C1 segment of cervical spinal cord (tissue), 14 donors: ENCODE measurements at places on chromosomes 7 and 10.

GRCh38 chr10:120949609-120950031 is 98.5 kb downstream of the WDR11 start:
- DNase-seq = no peak

DNA sequence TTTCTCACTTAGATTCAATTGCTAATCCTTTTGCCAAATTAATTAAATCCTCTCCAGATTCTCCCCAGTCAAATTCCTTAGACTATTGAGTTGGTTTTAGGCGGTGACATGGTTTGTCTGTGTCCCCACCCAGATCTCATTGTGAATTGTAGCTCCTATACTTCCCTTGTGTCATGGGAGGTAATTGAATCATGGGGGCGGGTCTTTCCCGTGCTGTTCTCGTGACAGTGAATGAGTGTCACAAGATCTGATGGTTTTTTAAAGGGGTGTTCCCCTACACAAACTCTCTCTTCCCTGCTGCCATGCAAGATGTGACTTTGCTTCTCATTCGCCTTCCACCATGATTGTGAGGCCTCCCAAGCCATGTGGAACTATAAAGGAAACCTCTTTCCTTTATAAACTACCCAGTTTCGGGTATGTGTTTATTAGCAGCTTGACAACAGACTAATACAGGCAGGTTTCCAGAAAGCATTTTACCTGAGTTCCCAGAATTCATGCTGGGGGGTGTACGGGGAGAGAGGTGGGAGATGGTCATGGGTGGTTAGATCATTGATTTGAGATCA is 44.7 kb upstream of the GARS1 start:
- no peak for DNase-seq

DNA sequence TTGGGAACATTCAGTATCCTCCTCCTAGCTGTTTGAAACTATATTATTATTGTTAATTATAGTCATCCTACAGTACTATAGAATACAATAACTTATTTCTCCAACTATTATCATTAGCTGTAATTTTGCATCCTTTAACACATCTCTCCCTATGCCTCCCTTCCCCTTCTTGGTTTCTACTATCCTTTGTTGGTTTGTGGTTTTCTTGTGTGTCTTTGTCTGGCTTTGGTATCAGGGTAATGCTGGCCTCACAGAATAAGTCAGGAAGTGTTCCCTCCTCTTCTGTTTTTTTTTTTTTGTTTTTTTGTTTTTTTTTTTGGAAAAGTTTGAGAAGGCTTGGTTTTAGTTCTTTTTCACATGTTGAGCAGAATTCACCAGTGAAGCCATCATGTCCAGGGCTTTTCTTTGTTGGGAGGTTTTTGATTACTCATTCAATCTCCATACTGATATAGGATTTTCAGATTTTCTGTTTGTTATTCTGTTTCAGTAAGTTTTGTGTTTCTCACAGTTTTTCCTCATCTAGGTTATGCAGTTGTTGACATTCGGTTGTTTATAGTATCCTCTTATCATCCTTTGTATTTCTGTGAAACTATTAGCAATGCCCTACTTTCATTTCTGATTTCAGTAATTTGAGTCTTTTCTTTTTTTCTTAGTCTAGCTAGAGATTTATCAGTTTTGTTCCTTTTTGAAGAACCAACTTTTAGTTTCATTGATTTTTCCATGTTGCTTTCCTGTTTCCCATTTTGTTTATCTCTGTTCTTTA is 21.6 kb downstream of the C1GALT1 start:
- no peak for DNase-seq

GRCh38 chr10:972763-973162 is 15.5 kb upstream of the GTPBP4 start:
- DNase-seq = no peak

DNA sequence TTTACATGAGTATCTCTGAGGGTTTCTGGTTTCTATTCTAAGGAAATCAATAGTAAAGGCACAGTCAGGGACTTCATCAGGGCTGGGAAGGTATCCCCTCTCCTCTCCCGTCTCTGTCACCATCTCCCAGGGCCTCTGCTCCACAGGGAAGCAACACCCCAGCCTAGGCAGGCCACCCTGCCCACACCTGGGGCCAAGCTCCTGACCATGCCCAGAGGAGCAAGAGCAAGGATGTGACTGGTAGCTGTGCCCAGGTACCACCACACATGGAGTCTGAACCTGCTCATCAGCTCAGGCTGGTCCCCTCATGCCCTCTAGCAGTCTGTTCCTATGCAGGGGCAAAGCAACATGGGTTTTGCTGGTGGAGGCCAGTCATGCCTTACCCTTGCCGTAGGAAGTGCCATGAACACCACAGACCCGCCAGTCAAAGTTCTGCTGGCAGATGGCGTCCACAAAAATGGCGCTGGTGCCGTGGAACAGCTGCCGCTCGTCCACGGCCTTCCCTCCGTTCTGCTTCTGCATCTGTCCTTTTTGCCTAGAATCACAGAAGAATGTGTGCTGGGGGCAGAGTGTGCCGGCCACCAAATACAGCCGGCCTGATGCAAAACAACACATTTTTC is 36.8 kb downstream of the PARP12 start:
- no peak for DNase-seq

DNA sequence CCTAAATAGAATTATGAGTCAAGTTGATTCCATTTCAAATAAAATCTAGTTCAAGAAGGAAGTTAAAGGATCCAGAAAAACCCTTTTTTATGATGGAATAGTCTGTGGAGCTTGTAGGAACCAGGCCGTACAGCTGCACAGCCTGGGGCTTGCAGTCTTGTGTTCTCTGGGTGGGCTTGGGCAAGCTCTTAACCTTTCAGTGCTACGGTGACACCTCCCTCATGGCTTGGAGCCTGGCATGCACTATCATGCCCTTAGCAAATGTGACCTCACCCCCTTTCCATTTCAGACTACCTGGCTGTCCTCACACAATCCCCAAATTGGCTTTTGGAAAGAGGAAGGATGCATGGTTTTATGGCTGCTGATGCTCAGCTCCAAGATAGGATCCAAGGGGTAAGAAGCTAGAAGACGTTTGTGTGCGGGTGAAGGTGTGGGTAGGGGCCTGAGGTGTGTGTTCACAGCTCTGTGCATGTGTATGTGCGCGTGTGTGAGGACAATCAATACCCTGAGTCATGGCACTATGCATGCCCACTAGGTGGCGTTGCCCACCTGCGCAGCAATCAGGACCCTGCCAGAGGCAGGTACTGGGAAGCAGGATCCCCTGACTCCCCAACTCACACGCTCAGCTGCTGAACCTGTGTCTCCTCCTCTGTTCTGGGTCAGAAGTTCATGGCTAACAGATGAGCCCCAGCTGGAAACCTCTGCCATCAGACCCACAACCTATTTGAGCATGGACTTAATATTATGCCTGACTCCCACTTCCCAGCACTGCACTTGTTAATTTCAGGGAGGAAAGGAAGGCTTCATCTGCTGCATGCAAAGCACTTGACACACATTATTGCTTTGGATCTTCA is 113.4 kb downstream of the PTPN20 start:
- DNase-seq = no peak

DNA sequence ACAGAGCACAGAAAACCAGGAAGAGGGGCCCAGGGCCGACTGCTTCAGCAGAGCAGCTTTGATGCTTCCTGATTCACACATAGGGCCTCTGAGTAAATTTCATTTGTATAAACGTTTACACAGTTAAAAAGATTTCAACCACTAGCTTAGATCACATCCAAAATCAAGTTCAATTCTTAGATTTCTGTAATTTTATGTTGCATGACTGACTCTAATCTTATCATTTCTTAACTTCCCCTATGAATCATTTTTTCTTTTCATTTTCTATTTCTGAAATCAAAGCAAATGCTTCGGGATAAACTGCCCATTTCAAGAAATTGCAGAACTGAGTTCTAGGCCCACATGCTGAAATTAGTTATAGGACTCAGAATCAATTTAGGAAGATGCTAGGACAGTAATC is 224.7 kb downstream of the INHBA start:
- no peak for DNase-seq

- no peak for DNase-seq
Measured at GRCh38 chr7:92794391-92794790, 42.0 kb downstream of the CDK6 start.

DNA sequence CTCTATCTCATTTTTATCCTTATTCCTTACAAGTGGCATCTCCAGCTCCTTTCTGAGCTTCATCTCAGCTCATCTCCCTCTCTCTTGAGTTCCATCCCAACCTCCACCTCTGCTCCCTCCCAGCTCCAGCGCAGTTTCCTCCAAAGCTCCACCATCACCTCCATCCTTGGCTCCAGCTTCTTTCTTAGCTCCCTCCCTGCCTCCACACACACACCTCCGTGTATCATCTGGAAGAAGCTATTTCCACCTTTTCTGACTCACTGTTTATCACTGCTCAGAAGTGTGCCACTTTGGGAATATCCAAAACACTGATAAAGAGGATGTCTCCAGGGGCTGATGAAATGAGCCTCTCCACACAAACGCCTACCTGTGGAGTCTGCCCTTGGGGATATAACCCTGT is 481.4 kb downstream of the PTPRN2 start:
- DNase-seq = no peak

- DNase-seq = no peak
Measured at GRCh38 chr10:86952106-86952505, 5.3 kb downstream of the MMRN2 start.

DNA sequence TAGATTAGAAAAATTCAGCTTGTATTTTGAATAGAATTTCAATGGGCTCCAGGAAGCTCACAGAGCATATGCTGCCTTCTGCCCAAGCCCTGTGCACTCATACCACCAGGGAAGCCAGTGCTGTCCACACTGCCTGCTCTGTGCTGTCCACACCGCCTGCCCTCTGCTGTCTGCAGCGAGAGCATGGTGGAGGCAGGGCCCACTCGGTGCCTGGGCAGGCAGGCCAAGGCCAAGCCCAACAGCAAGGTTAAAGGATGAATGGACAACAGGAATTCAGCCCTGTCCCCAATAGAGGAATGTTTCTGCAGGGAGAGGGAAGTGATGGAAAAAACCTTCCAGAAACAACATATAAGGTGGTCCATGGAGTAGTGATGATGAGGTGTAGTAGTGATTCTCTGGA is 146.8 kb downstream of the GFRA1 start:
- no peak for DNase-seq

GRCh38 chr10:132408367-132408781 is 11.4 kb downstream of the PWWP2B start:
- DNase-seq = no peak

GRCh38 chr10:71999360-72000072 is 35.3 kb downstream of the CHST3 start:
- no peak for DNase-seq

DNA sequence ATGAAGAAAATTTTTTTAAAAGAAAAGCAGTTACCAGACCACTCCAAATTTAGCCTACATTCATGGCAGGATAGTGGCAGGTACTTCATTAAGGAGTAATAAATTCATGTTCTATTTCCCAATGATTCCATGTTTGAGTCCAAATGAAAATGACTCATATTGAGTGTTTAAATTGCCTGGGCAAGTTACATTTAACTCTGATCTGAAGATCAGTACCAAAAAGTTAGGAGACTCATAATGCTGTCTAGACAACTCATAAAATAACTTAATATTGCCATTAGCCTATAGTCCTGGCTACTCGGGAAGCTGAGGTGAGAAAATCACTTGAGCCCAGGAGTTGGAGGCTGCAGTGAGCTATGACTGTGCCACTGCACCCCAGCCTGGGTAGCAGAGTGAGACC is 13.0 kb downstream of the BRAF start:
- no peak for DNase-seq

DNA sequence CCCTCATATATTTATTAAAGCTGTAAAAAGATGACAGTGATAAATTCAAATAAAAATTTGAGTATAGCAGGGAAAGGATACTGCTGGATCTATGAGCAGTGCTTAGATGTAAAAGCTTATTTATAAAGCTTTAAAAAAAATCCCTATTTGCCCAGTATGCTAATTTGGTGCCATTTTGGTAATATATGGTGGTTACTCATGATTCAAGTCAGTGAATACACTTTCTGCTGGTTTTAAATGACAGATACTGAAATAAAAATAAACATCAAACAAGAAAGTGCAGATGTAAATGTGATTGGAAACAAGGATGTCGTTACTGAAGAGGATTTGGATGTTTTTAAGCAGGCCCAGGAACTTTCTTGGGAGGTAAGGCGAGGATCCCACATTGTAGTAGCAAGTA is 134.4 kb upstream of the SAMD8 start:
- no peak for DNase-seq

- peak; percentile 55 for DNase-seq
Measured at GRCh38 chr7:2864999-2865670, 21.0 kb upstream of the GNA12 start.

GRCh38 chr7:17184805-17185689 is 113.4 kb upstream of the AHR start:
- DNase-seq = no peak

DNA sequence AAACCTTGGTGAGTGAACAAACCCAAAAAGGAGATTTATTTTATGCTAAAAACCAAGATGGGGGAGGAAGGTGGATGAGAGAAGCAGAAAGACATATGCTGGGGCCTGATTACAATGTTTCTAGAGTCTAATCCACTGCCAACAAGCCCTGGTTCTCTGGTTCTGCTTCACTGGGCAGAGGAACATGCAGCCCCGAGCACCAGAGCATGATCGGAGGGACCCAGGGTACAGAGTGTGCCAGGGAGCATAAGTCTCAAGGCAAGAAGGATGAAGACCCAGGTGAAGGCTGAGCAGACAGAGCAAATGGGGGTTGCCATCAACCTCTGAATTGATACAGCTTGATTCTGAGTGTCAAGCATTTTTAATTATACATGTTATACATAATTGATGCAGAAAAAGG is 30.7 kb downstream of the SLC16A12 start:
- no peak for DNase-seq

DNA sequence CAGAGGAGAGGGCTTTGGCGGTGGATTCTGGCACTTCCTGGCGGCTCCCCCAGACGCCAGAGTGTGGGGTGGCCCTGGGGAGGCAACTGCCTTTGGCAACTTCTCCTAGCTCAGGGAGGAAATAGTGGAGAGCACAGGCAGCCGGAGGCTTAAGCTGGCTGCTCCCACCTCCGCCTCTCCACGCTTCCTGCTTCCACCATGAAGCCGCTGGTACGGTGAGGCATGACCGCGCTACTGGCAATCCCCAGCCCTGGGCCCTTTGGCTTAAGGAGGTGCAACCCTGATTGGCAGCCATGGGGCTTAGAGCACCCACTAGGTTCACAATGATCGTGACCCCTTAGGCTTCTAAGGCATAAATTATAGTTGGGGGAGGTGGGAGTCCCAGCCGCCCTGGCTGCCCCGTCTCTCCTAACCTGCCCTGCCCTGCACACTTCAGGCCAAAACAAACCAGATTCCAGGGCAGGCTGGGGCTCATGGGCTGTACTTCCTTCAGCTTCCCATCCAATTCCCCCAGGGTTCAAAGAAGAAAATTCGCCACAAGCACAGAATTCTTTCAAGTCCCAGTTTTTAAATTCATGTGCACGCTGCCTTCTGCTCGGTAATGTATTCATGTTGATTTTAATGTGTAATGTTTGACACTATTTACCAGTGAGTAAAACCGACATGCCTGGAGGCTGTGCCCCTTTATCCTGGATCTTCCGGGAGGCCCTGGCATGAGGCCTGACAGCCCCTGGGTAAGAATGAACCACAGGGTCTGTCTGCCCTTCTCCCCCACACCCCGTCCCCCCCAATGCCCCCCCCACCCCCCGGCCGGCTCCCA is 90.7 kb upstream of the LRRC4 start:
- DNase-seq = no peak
